MCF 10A (cell line): ENCODE measurements at places on chromosomes 11 and 22.

GRCh38 chr11:57322256-57323166, 2.2 kb downstream of the TNKS1BP1 start:
- peak; percentile 98 for DNase-seq

DNA sequence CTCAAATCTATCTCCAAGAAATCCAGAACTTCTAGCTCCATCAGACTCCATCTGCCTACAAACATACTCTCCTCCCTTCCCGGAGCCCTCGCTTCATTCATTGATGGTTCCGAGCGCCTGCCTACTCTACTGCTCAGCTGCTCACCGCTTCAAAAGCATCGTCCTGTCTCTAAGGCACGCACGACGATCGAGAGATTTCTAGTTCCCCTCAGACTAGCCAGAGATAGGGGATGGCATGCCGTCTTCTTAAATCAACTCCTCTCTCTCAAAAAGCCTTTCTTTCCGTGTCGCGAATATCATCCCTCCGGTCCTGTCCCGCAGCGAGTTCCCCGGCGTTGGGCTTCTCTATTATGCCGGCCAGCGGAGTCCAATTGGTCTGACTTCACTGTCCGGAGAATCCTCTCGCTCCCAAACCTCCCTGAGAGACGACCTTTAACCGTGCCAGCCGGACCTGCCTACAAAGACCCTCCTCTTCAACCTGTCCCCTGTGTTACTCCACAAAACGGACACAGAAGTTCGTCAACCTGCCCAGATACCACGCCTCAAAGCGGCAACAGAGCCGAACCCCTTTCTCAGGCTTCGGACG, 592 bp downstream of the EEF1G start:
- peak; percentile 25 for DNase-seq

DNA sequence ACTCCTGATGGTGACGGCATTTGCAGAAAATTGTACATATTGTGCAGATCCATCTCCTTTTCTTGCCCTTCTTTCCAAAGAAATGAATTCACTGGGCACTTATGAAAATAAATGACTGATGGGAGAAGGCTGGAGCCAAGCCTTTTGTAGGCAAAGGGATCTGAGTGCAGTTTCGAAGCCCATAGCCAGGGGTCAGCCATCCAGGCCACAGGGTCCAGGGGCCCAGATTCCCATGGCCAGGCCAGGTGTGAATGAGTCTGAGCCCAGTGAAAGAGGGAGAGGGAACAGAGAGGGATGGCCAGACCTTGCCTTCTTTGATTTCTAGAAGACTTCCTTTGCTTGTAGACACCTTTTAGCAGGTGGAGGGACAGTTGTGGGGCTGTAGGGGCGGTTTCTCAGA, 209.1 kb downstream of the KIRREL3 start:
- DNase-seq: no peak

DNA sequence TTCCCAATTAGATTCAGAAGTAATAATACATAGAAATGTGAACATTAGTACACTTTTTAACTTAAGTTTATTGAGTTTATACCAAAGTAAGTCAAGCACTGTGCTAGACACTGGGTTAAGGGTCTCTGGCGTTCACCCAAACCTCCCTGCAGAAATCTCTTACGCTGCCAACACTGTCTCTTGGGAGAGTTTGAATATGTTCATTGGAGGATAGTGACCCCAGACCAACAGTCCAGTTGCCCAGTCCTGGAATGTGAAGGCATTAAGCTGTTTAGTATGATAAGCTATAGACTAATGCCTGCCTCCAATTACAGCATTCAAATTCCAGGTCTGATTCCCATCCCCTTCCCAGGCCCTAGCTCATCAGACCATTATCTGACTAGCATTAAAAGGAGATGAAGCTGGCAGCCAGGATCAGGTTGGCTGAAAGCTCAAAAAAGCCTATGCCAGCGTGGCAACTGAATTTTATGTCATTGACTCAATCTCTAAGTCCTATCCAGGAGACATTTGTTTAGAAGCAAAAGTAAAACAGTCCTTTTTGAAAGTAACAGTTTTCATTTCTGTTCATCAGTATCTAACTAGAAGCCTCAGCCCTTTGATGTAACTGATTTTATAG, 77.8 kb downstream of the SFI1 start:
- no peak for DNase-seq

DNA sequence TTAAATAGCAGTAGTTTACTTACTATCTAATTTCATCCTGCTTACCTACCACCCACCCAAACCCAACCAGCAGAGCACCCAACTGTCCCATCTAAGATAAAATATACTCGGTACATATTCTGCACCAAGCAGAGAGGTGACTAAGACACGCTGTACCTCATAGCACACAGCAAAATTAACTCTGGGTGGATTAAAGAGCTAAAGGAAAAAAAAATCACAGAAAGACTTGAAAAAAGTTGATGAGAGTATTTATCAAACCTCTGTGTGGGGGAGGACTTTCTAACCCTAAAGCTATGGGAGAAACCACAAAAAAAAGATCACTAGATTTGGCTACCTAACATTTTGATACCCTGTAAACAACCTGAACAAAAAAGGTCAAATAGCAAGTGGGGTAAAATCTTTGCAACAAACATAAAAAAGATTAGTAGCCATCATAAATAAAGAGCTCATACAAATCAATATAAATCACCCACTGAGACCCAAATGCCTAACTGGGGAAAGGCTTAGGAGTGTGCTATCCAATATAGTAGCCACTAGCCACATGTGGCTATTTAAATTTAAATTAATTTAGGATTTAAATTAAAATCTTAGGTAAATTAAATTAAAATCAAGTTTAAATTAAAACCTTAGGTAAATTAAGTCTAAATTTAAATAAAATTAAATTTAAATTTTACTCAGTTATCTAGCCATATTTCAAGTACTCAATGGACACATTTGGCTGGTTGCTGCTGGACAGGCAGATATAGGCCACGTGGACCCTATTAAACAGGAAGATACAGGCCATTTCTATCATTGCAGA, 25.6 kb upstream of the CD5 start:
- DNase-seq: no peak

- no peak for DNase-seq
These were observed 166.2 kb downstream of the NELL1 start for GRCh38 chr11:20835561-20835960.
